ENCODE measurements at places on chromosomes 5 and 9. TPM values are rescaled to one million over a fixed set of nuclear protein-coding genes. Genes with fewer than 3 reads are reported as not detected.

DNA sequence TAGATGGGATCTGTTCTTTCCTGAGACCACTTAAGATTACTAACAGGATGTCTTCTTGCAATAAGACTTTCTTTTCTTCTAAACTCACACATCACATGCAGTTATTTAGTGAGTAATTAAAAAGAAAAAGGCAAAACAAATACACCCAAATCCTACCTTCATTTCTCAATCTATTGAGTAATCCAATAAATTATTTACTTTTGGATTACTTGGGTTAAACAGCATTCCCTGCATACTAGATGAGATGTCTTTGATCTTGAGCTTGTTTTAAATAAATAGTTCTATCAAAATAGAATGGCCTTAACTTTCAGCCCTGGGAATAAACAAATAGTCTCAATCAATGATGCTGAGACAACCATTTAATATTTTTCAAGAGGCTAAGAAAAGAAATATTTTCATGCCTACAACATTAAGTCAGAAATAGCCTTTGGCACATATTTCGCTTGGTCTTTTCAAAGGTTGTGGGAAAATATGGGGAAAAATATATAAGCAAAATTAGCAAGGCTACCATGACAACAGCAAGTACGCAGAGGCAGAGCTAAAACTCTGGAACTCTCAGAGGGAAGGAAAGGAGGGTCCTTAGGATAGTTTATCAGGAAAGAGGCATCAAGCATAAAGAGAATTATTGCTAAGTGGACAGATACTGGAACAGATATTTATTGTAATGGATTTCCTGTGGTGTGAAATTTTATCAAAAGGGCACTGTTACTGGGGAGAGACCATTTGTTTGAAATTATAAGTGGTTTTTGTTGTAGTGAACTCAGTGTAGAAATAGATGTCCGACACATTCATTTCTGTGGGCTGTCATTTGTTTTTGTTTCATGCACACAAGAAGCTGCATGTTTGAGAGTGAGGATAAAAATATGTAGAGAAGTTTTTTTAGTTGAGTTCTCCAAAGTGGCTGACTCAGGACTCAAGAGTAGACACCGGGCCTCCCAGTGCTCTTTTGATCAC is 70.2 kb upstream of the CDH6 start:
- DNase-seq = no peak

- no peak for DNase-seq
Measured at GRCh38 chr5:102453716-102454115, 45.1 kb downstream of the SLCO6A1 start.

DNA sequence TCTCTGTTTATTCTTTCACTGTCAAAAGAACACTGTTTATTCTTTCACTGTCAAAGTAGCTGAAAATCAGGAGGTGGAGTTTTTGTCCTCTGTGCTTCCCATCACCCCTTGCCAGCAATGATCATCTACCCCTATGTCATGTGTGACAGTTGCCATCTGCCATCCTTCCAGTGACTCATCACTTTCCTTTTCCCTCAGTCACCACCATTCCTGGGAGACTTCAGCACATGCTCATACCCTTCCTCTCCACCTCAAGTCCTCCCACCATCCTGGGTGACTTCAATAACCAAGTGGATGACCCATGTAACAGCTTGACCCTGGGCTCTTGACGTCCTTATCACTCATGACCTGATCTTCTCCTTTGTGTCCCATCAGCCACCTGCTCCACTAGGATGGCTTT is 43.3 kb upstream of the RASEF start:
- no peak for DNase-seq

GPR150 gene
- not detected for total RNA-seq

CCNI2 gene
- not detected for total RNA-seq

Measured in HepG2 (cell line).